Left lung (tissue), 14 donors: ENCODE measurements at places on chromosomes 13 and 19.

- H3K36me3 ChIP-seq = no peaks in the 10 kb centered on the region
- H3K4me3 ChIP-seq = no peak overlapping the region
- DNase-seq = no peak
- H3K27me3 ChIP-seq = no peaks in the 10 kb centered on the region
- no peaks in the 10 kb centered on the region for H3K4me1 ChIP-seq
Measured at GRCh38 chr19:33639035-33639681, 17.4 kb downstream of the CHST8 start.

GRCh38 chr19:38135150-38135998 is 88.6 kb downstream of the DPF1 start:
- H3K27ac ChIP-seq = no peak overlapping the region
- no peak overlapping the region for H3K4me3 ChIP-seq
- H3K27me3 ChIP-seq = no peaks in the 10 kb centered on the region
- no peaks in the 10 kb centered on the region for H3K4me1 ChIP-seq
- peaks cover 19% of the 10 kb centered on the region for H3K36me3 ChIP-seq

GRCh38 chr13:79228972-79229371 is 177.1 kb downstream of the RBM26 start:
- H3K27ac ChIP-seq = no peak overlapping the region
- no peak for DNase-seq
- no peaks in the 10 kb centered on the region for H3K27me3 ChIP-seq
- H3K4me1 ChIP-seq = no peaks in the 10 kb centered on the region
- H3K36me3 ChIP-seq = no peaks in the 10 kb centered on the region

DNA sequence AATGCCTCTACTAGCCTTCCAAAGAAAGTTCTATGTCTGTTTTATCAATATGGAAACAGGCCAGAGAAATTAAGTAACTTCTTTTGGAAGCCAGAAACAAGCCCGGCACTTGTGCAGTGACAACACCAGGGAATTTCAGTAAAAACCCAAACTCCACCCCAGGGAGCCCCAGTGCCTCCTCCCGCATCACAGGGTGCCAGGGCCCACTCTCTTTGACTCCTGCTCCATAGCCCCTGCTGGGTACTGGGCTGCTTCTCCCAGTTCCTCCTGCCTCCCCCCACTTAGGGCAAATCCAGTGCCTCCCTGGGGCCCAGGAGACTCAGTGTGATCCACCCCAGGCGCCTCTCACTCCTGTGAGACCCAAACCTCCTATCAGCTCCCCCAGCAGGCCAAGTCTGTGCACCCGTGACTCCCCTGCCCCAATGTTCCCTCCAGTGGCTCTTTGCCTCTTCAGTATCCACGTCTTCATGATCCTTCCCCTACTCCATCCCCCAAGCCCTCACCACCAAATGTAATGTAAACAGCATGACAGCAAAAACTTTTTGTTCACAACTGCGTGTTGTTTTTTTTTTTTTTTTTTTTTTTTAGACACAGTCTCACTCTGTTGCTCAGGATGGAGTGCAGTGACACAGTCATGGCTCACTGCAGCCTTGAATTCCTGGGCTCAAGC is 2.3 kb upstream of the FFAR3 start:
- H3K4me1 ChIP-seq = peaks cover 34% of the 10 kb centered on the region
- no peaks in the 10 kb centered on the region for H3K36me3 ChIP-seq
- no peak for DNase-seq
- H3K4me3 ChIP-seq = no peak overlapping the region
- H3K27me3 ChIP-seq = peaks cover 15% of the 10 kb centered on the region
- no peak overlapping the region for H3K27ac ChIP-seq

GRCh38 chr19:18220632-18221275 is 5.5 kb downstream of the PDE4C start:
- no peaks in the 10 kb centered on the region for H3K36me3 ChIP-seq
- H3K27me3 ChIP-seq = peaks cover 59% of the 10 kb centered on the region
- no peak for DNase-seq
